ENCODE measurements at places on chromosomes 12 and 14. TPM values are rescaled to one million over a fixed set of nuclear protein-coding genes. Genes with fewer than 3 reads are reported as not detected.

TUBA1A gene
- 89.7 TPM for polyA plus RNA-seq

CACNA2D4 gene
- 2.9 TPM for polyA plus RNA-seq

DNA sequence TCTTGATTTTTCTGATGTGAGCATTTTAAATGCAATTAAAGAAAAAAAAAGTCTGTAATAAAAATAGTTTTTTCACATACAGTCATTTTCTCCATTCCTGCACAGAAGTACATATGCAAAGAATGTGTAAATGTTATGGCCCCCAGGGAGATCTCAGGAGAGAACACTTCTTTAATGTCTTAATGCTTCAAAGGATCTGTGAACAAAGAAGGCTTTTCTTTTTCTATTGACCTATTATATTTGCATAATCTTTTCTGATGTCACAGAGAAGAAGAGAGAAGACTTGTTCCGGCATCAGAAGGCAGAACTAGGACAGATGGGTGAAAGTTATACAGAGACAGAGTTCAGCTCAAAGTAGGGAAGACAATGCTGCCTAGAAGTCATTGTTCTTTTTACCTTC, 413.5 kb upstream of the STXBP6 start:
- DNase-seq = no peak

GRCh38 chr12:512933-513332, 53.2 kb downstream of the B4GALNT3 start:
- DNase-seq = no peak

- DNase-seq = no peak
Observed at GRCh38 chr14:100121643-100122480, 37.6 kb downstream of the DEGS2 start.

- no peak for DNase-seq
Observed at GRCh38 chr14:100389497-100390104, 66.5 kb downstream of the SLC25A47 start.

DNA sequence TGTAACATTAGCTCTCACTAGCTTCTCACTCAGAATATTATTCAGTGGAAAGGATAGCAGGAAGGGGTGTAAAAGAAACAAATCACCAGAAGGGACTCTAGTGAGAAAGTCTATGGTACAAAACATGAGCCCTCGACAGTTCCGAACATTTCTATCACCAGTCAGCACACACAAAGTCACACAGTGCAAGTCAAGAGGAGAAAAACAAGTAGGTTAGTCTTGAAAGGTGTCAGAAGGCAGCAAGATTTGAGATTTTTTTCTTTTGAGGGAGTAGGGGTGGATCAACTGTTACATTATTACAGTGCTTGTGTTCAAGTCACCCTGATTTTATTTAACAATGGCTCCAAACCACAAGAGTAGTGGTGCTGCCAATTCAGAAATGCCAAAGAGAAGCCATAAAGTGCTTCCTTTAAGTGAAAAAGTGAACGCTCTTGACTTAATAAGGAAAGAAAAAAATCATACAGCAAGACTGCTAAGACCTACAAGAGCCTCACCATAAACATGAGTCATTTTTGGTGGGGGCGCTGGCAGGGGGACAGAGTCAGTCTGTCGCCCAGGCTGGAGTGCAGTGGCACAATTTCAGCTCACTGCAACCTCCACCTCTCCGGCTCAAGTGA, 42.3 kb downstream of the GNS start:
- DNase-seq = no peak

GRCh38 chr14:77040741-77041653, 12.5 kb upstream of the IRF2BPL start:
- peak; percentile 94 for DNase-seq
